ENCODE measurements at places on chromosomes 6 and 20. TPM values are rescaled to one million over a fixed set of nuclear protein-coding genes. Genes with fewer than 3 reads are reported as not detected.

DNA sequence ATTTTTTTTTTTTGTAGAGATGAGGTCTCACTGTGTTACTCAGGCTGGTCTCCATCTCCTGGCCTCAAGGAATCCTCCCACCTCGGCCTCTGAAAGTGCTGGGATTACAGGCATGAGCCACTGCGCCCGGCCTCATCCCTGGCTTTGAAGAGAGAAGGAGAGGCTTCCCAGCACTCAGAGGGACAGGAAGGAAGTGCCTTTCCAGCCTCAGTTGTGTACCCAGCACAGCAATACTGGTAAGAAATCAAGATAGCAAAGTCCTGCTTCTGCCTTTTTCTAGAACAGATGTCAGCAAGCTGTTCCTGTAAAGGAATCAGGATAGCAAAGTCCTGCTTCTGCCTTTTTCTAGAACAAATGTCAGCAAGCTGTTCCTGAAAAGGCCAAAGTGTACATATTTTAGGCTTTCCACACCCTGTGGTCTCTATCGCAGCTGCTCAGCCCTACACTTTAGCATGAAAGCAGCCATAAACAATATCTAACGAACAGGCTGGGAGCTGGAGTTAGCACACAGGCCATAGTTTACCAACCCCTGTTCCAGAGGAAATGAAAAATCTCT is 6.3 kb upstream of the PLTP start:
- no peak overlapping the region for H3K27ac ChIP-seq
- no peaks in the 10 kb centered on the region for H3K36me3 ChIP-seq
- H3K4me1 ChIP-seq, result no peaks in the 10 kb centered on the region
- no peaks in the 10 kb centered on the region for H3K27me3 ChIP-seq

- DNase-seq, result no peak
- H3K4me1 ChIP-seq, result no peaks in the 10 kb centered on the region
- H3K27me3 ChIP-seq, result no peaks in the 10 kb centered on the region
- H3K27ac ChIP-seq, result no peak overlapping the region
Measured at GRCh38 chr6:3549314-3549940, 92.6 kb upstream of the SLC22A23 start.

- peak; percentile 67 for DNase-seq
- peaks cover 33% of the 10 kb centered on the region for H3K4me1 ChIP-seq
- H3K36me3 ChIP-seq, result peaks cover 6% of the 10 kb centered on the region
- peak overlapping the region; percentile 91 for H3K27ac ChIP-seq
- H3K27me3 ChIP-seq, result no peaks in the 10 kb centered on the region
Measured at GRCh38 chr20:36573798-36574365, 485 bp downstream of the TGIF2 start.

DNA sequence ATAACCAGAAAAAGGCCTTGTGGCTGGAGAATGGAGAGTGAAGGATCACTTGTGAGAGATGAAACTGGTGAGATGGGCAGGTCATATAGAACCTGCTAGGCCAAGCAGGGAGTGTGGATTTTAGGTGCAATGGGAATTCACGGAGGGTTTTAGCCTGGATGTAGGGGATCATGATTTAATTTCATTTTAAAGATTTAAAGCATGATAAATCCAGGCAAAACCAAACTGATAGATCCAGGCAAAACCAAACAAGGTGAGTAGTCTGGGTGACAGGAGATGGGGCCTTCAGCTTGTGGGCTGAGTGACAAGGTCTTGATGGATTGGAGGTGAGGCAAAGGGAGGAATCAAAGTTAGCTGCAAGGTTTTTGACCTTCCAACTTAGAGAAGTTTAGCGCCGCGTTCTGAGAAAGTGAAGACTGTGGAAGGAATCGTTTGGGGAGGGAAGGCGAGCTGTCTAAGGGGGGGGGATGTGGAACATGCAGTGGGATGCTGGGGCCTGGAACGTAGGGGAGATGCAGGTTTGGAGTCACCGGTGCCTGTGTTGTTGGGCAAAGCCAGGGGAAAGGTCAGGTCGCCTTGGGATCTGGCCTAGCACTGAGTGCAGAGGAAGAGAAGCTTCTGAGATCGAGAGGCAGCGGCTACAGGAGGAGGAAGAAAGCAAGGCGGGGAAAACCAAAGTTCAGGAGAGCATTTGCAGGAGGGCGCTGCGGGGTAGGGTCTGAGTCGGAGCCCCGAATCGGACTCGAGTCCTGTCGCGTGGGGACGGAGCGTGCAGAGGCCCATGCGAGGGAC is 1.3 kb upstream of the PLCG1 start:
- peaks cover 54% of the 10 kb centered on the region for H3K4me1 ChIP-seq
- no peaks in the 10 kb centered on the region for H3K36me3 ChIP-seq
- peak overlapping the region; percentile 41 for H3K27ac ChIP-seq
- peak overlapping the region; percentile 64 for H3K4me3 ChIP-seq

The TCF15 gene
- total RNA-seq, result not detected

The FAM83B gene
- total RNA-seq, result not detected

DNA sequence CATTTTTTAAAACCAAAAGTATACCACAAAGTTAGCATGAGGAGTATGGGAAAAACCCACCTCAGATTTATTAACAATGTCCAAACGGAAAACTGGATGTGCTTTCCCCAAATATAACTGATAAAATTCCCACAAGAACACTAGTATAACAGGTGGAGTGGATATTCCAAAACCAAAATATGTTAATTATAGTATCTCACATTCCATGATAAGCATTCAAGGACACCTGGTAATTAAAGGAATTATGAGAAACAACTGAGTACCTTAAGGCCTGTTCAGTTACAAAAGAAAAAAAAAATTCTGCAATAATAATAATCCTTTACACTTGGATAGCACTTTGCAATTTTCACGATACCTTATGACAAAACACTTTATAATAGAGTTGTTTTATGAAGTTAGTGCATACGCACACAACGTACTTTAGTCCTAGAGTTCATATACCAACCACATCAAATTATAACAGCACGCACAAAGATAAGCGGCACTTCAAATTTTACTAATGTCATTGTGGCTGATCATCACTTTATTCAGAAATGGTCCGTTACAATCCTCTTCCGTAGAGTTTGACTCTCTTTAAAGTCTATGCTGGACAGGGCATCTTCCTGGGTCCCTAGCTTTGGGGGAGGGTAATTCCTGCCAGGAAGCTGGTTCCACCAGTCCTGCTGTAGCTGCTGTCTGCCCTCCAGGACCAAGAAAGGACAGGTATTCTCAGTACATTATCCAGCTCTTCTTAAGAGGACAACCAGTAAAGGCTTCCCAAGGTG is 1.7 kb downstream of the CDK19 start:
- no peaks in the 10 kb centered on the region for H3K36me3 ChIP-seq
- H3K4me1 ChIP-seq, result peaks cover 22% of the 10 kb centered on the region
- H3K27ac ChIP-seq, result peak overlapping the region; percentile 78

The LRRC1 gene
- 2.4 TPM for total RNA-seq

- H3K27me3 ChIP-seq, result no peaks in the 10 kb centered on the region
- no peak overlapping the region for H3K4me3 ChIP-seq
- no peaks in the 10 kb centered on the region for H3K36me3 ChIP-seq
- no peaks in the 10 kb centered on the region for H3K4me1 ChIP-seq
- no peak overlapping the region for H3K27ac ChIP-seq
Measured at GRCh38 chr6:17197607-17198006, 83.6 kb upstream of the RBM24 start.

DNA sequence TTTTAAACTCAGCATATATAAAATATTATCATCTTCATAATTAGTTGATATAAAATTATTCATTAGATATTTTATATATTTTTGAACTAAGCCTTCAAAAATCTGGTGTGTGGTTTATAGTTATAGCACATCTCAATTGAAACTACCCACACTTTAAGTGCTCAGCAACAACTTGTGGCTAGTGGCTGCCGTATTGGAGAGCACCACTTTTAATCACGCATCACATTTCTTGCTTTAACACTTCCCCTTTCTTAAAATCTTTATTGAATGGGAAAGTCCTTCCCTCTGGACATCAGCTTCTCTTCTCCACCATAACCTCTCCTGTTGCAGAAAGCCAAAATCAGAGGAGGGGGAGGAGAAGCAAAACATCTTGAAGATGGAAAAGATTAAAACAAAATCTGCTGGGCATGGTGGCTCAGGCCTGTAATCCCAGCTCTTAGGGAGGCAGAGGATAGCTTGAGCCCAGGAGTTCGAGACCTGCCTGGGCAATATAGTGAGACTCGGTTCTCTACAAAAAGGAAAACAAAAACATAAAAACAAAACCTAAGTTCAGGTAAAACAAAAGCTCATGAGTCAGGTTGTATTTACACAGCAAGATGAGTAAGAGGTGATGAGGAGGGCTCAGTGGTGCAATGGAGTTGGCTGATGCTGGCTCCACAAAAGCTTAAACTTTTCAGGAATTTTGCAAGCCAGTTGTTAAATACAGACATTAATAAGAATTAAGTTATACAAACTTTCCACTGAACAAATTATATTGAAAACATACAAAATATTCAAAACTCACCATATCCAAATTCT is 237.0 kb upstream of the SUPT3H start:
- H3K36me3 ChIP-seq, result no peaks in the 10 kb centered on the region
- H3K4me1 ChIP-seq, result peaks cover 2% of the 10 kb centered on the region
- no peaks in the 10 kb centered on the region for H3K27me3 ChIP-seq
- H3K27ac ChIP-seq, result no peak overlapping the region

The C20orf141 gene
- not detected for total RNA-seq

- H3K4me1 ChIP-seq, result no peaks in the 10 kb centered on the region
- no peaks in the 10 kb centered on the region for H3K27me3 ChIP-seq
- H3K4me3 ChIP-seq, result no peak overlapping the region
- H3K36me3 ChIP-seq, result no peaks in the 10 kb centered on the region
- DNase-seq, result no peak
- H3K27ac ChIP-seq, result no peak overlapping the region
Measured at GRCh38 chr20:22321191-22321590, 263.2 kb downstream of the FOXA2 start.

The BMP5 gene
- total RNA-seq, result not detected

GRCh38 chr20:41081276-41081814 is 52.7 kb downstream of the TOP1 start:
- no peak overlapping the region for H3K27ac ChIP-seq
- H3K27me3 ChIP-seq, result no peaks in the 10 kb centered on the region
- H3K36me3 ChIP-seq, result peaks cover 26% of the 10 kb centered on the region
- peaks cover 23% of the 10 kb centered on the region for H3K4me1 ChIP-seq
- no peak overlapping the region for H3K4me3 ChIP-seq

- no peaks in the 10 kb centered on the region for H3K27me3 ChIP-seq
- no peak for DNase-seq
- H3K4me3 ChIP-seq, result no peak overlapping the region
- H3K4me1 ChIP-seq, result peaks cover 3% of the 10 kb centered on the region
- H3K27ac ChIP-seq, result no peak overlapping the region
Measured at GRCh38 chr6:56890683-56891429, 64.1 kb upstream of the BEND6 start.

The HAO1 gene
- total RNA-seq, result not detected

DNA sequence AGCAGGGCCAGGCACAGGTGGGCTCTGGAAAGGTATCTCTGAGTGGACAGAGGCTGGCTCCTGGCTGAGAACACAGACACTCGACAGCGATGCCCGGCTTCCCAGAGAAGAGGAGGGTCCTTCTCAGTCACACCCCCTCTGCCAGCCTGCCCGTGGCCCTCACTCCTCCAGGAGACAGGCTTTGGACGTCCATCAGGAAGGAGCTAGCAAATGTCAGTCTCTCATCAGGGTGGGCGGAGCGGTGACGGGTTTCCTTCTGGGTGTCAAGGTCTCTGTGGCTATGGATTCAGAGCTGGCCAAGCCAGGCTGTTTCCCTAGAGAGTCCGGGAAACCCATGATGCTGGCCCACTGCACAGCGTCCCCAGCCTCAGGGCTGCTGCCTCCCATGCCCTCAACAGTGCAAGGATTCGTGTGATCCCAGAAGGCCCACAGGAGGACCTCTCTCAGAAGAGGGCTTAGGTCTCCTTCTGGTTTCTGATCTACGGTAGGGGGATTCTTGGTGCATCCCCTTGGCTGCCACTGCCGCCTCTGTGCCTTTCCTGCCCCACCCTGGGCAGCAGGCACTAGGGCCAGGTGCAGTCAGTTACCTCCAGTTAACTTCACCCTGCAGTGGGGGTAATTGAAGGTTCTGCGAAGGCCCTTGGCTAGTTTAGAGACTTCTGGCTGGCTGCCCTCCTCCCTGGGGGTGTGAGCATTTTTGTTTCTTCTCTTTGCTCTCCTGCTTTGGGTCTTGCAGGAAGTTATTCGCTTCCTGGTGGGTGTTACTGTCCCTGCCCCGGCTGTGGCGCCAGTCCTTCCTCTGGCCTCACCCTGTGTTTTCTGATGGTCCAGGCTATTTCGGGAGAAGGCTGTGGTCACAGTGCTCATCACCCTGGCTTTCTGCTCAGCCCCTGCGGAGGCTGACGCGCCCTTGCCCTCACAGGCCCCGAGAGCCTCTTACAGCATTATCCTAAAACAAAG is 80.2 kb downstream of the CDH4 start:
- no peak overlapping the region for H3K27ac ChIP-seq
- H3K4me3 ChIP-seq, result no peak overlapping the region

The ANGPT4 gene
- total RNA-seq, result not detected

- no peak for DNase-seq
- H3K27ac ChIP-seq, result no peak overlapping the region
- no peaks in the 10 kb centered on the region for H3K36me3 ChIP-seq
- H3K4me1 ChIP-seq, result no peaks in the 10 kb centered on the region
Measured at GRCh38 chr6:128204616-128205015, 303.8 kb upstream of the THEMIS start.

- DNase-seq, result no peak
- H3K4me3 ChIP-seq, result no peak overlapping the region
- H3K27me3 ChIP-seq, result no peaks in the 10 kb centered on the region
- H3K27ac ChIP-seq, result no peak overlapping the region
- no peaks in the 10 kb centered on the region for H3K4me1 ChIP-seq
Measured at GRCh38 chr6:22530506-22530905, 38.9 kb upstream of the HDGFL1 start.

DNA sequence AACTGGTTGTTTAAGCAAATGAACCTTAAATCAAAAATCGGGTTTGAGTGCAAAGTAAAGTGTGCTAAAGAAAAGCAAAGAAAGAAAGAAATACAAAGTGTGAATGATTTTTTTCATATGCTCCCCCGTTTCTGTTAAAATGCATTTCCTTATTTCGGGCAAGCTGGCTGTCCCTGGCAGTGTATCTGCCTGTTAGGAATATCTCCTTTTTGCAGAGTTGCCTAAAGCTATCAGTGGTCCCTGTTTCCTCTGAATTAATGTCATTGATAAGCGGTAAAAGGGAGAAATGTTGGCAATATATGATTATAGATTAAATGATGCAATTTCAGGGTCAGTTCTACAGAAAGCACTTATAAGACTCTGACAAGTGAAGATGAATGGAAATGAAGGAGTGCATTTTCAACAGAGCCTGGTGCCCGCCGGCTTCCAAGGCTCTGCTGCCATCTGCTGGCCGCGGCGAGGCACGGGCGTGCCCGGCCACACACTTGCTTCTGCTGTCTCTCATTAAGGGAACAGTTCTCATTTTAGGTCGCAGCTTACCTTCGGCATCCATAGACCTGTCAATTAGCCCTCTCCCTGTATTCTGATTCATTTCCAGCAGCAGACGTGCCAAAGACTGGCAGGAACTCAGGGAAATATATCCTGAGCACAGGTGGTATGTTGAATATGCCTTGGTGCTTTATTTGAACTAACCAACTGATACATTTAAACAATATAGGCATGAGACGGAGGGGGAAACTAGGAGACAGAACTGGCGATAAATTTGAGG is 381.9 kb downstream of the C6orf118 start:
- no peaks in the 10 kb centered on the region for H3K27me3 ChIP-seq
- H3K4me3 ChIP-seq, result no peak overlapping the region
- H3K4me1 ChIP-seq, result no peaks in the 10 kb centered on the region
- no peak overlapping the region for H3K27ac ChIP-seq
- H3K36me3 ChIP-seq, result no peaks in the 10 kb centered on the region

The TNXB gene
- total RNA-seq, result 4.9 TPM

The CTCFL gene
- not detected for total RNA-seq

- H3K27me3 ChIP-seq, result no peaks in the 10 kb centered on the region
- no peaks in the 10 kb centered on the region for H3K4me1 ChIP-seq
- H3K4me3 ChIP-seq, result no peak overlapping the region
- no peak overlapping the region for H3K27ac ChIP-seq
- no peak for DNase-seq
Measured at GRCh38 chr6:76764057-76764456, 691.6 kb upstream of the IMPG1 start.

The OR2H1 gene
- not detected for total RNA-seq

All from CD8-positive, alpha-beta memory T cell (primary cell).